ENCODE measurements at places on chromosomes 1 and 21. TPM values are rescaled to one million over a fixed set of nuclear protein-coding genes. Genes with fewer than 3 reads are reported as not detected.

GRCh38 chr21:42377211-42377950 is 11.0 kb upstream of the TFF1 start:
- ATAC-seq, result no peak

DNA sequence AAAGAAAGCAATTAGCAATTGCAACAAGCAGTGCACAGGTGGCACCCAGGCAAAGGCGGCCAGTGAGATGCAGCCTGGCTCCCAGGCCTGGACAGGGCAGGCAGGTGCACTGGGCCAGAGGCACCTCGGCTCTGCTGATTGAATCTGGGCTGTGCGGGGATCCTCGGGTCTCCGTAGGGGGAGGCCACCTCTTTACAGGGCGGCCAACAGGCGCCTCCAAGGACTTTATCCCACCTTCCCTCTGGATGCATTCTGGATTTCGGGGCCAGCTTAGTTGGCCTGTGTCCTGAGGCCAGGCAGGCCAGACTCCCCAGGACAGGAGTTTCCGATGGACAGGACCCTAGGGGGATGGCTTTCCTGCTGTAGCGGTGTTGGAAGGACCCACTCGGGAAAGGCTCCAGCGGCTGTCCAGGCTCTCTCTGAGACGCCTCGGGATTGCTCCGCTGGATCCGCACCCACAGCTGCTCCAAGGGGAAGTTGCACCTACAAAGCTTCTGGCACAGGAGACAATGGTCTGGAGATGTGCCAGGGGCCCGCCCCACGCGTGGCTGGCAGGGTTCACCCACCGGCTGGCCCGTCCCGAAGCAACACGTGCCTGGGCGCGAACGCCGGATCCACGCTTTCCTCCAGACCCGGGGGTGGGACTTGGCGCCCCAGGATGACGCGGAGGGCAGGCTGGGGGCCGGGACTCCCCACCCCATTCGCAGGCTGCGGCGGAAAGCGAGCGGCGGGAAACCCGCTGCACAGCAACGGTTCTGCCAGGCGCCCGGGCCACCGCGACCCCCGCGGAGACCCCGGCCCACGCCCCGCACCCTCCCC is 810 bp downstream of the SLC19A1 start:
- ATAC-seq, result peak; percentile 68

HRNR gene
- total RNA-seq, result 0.19 TPM

GRCh38 chr1:16162163-16162822 is 6.4 kb upstream of the EPHA2 start:
- ATAC-seq, result no peak

GLRX2 gene
- total RNA-seq, result 17.0 TPM

E2F2 gene
- total RNA-seq, result 4.8 TPM

PLD5 gene
- total RNA-seq, result 0.23 TPM

GRCh38 chr1:54120698-54121481 is 31.9 kb downstream of the CDCP2 start:
- ATAC-seq, result no peak

PLEKHA6 gene
- total RNA-seq, result 26.0 TPM

GRCh38 chr1:9320520-9321479 is 28.1 kb downstream of the SPSB1 start:
- ATAC-seq, result peak; percentile 1

WDR64 gene
- 0.63 TPM for total RNA-seq

ATP1A4 gene
- total RNA-seq, result 0.32 TPM

KCNJ10 gene
- 0.18 TPM for total RNA-seq

DNA sequence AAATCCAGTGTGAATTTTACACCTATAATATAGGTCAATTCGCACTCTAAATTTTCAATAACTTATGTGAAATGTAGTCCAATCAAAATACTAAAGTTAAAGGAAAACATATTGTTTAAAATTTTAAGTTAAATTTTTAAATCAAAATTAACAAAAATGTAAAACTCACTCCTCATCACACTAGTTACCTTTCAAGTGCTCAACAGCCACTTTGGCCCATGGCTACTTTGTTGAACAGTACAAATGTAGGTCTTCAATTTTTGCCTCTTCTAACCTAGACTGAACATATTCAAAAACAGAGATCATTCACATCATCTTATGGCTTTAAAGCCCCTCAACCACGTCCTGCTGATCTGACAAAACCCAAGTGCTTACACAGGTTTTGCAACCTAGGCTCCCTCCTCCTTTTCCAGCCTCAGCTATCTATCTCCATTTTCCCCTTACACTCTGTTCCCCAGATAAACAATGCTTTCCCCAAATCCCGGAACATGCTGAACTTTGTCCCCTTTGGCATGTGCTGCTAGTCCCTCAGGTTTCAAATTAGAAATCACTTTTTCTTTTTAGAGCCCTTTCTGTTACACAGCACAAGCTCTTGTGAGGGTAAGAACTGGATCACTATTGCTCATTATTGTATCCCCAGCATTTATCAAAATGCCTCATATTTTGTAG is 110.6 kb downstream of the AKT3 start:
- no peak for ATAC-seq

GRCh38 chr1:17485281-17485680 is 45.8 kb upstream of the RCC2 start:
- ATAC-seq, result no peak
